ENCODE measurements at places on chromosomes 3 and 15.

- no peak for DNase-seq
Measured at GRCh38 chr15:95019907-95020306, 788.5 kb downstream of the MCTP2 start.

DNA sequence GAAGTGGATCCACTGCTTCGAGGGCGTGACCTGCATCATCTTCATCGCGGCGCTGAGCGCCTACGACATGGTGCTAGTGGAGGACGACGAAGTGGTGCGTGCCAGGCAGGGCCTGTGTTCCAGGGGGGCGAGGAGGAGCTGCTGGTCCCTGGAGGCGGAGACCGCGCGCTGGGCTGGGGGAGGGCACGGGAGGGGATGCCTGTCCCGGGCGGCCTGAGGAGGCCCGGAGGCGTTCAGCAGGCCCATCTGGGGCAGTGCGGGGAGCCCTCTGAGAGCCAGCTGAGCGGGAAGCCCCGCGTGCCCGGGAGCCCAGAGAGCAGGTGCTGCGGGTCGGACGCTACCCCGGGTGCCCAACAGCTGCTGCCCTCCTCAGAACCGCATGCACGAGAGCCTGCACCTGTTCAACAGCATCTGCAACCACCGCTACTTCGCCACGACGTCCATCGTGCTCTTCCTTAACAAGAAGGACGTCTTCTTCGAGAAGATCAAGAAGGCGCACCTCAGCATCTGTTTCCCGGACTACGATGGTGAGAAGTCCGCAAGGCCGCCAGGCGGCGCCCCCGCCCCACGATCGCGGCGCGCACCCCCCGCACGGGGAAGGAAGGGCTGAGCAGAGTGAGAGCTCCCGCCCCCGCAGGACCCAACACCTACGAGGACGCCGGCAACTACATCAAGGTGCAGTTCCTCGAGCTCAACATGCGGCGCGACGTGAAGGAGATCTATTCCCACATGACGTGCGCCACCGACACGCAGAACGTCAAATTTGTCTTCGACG, 2.9 kb downstream of the GNAT1 start:
- peak; percentile 92 for DNase-seq

GRCh38 chr3:6771171-6771570, 89.7 kb upstream of the GRM7 start:
- no peak for DNase-seq

DNA sequence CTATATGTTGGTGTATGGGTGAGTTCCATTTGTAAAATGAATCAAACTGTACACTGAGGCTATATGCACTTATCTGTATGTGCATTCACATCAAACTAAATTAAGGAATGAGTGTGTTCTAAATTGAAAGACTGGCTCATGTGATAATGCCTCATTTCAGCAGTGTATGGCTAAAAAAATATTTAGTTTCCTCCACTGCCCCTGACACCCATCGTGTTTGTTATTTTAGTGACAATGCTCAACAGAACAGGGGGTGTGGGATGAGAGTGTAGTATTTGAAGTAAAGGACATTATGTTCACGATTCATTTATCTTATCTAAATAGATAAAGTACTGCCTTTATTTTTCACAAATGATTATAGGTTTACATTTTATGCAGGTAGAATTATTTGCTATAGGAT, 301.1 kb upstream of the ARPP21 start:
- no peak for DNase-seq

GRCh38 chr3:31008994-31009393, 114.5 kb upstream of the GADL1 start:
- DNase-seq, result no peak

- DNase-seq, result no peak
Measured at GRCh38 chr3:120263792-120264191, 21.2 kb downstream of the GPR156 start.

DNA sequence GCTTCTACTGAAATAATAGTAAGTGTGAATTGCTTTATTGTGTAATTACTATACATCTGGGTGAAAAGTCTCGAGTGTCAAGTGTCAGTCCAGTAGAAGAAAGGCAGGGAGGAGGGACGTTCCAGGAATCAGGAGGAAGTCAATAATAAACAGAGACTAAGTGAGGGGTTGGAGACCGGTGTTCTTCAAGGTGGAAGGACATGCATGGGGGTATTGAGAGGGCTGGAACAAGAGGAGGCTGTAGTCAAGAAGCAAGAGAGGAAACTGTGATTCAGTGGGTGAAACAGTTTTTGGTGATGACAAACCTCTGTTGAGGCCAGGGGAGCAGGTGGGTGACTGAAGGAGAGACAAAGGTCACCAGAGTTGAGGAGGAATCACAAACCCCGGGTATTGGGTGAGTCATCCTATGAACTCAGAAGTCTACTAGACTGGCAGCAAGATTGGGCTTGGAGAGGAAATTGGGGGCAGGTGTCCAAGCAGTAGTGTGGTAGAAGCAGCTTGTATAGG, 11.6 kb upstream of the SCAMP5 start:
- DNase-seq, result peak; percentile 68

- no peak for DNase-seq
Measured at GRCh38 chr15:96514607-96515285, 184.2 kb downstream of the NR2F2 start.

DNA sequence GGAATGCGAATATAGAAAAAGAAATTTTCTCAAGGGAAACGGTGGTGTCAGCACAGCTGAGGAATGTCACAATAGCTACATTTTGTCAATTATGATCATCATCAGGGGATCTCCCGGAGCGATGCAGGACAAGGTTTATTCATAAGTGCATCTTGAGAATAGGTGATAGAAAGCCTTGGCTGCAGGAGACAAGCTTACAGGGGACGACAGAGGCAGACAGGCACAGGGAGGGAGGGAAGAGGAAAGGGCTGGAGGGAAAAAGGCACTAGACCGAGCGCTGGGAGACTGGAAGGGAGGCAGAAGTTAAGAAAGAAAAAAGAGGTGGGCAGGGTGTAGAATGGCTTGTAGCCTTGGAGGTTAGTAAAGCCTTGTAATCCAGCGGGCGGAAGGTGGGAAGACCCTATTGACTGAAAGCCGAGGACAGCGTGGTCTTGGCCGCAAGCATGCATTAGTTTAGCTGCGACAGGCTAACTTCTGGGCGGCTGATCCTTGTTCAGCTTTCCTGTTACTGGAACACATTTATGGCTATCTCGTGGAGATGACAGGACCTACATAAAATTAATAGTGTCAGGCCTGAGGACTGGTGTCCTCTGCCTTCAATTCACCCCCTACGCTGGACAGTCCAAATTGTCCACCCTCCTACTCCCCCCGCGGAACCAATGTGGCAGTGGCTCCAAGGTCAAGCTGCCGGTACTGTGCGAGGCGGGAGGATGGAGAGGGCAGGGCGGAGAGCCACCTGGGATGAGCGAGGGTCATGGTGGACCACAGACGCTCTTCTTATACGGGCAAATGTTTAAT, 1.4 kb upstream of the NECTIN3 start:
- DNase-seq, result peak; percentile 61

GRCh38 chr3:30886888-30887287, 7.6 kb downstream of the GADL1 start:
- no peak for DNase-seq

- no peak for DNase-seq
Measured at GRCh38 chr3:150975086-150975991, 2.8 kb upstream of the CLRN1 start.

DNA sequence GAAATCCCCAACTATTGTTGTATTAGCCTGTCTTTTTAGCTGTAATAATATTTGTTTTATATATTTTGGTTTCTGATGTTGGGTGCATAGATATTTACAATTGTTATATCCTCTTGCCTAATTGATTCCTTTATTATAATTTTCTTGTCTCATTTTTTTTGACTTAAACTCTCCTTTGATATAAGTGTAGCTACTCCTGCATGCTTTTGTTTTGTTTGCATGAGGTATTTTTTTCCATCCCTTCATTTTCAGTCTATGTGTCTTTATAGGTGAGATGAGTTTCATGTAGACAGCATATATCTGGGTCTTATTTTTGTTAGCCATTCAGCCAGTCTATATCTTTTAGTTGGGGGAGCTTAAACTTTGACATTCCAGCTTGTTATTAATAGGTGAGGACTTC, 37.4 kb downstream of the FAIM start:
- no peak for DNase-seq

DNA sequence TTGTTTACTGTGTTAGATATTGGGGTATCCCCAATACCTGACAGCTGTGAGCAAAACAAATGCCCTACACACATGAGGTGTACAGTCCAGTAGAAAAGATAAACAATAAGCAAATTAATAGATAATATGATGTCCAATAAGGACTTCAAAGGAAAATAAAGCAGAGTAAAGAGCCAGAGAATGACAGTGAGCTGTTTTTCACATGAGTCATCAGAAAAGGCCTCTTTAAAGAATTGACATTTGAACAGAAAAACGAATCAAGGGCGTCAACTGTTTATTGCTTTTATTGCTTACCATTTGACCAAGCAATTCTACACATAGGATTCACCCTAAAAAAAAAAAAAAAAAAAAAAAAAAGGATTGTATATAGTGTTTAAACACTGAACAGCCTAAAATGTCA, 96.6 kb upstream of the FLNB start:
- no peak for DNase-seq

DNA sequence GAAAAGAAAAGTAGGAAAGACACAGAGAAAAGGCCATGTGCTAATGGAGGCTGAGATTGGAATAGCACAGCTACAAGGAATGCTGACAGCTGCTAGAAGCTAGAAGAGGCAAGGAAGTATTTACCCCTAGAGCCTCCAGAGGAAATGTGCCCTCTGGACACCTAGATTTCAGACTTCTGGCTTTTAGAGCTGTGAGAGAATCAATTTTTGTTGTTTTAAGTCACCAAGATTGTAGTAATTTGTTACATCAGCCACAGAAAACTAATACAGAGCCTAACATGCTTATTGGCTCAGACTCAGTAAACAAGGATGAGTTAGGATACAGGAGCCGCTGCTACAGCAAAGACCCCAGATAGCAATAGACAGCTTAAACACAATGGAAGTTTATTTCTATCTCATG, 33.1 kb upstream of the GLCE start:
- no peak for DNase-seq

- no peak for DNase-seq
Measured at GRCh38 chr15:67168694-67169093, 85.8 kb downstream of the AAGAB start.

- no peak for DNase-seq
Measured at GRCh38 chr3:119899192-119899511, 117.3 kb downstream of the NR1I2 start.

DNA sequence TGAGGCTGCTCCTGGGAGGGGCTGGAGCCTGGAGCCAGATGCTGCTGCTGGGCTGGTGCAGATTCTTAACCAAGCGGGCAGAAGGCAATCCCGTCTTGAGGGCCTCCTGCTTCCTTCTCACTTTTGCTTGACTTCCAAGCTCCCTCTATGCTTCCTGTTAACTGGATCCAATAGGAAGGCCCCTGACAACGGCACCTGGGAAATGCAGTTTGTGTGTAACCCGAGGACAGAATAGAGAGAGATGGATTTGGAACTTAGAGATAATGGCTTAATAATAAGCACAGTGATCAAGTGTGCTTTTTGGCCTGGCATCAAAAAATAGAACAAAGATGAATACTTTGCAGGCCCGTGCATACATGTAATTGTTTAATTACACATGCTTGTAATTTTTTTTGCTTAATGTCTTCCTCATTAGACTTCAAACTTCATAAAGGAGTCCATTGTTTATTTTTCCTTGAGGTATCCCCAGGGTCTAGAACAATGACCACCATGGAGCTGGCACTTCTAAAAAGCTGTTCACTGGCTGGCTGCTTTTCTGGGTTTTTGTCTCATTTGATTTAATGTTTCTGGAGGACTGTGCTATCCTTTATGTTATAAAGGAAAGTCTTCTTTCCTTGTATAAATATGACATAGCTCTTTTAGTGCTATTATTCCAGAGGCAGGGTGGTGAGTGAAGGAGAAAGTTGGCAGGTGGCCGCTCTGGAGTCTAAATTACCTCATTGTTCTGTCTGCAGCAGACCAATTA, 63.3 kb upstream of the MITF start:
- no peak for DNase-seq

DNA sequence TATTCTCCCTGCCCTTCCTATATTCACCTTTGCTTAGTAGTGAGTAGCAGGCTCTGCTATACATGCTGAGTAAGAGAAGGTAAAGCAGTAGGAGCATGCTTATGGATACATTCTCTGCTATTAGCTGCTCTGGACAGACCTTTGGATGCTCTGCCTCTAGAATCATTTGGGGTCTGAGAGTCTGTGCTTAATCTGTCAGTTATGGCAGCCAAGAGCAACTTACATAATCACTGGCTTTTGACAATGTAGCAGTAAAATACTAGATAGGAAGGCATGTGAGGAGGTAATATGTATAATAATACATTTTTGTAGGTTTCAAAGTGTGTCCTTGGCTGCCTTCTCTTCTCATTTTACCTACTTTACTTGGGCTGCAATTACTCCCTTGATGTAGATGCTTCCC, 277.7 kb downstream of the GAP43 start:
- no peak for DNase-seq

DNA sequence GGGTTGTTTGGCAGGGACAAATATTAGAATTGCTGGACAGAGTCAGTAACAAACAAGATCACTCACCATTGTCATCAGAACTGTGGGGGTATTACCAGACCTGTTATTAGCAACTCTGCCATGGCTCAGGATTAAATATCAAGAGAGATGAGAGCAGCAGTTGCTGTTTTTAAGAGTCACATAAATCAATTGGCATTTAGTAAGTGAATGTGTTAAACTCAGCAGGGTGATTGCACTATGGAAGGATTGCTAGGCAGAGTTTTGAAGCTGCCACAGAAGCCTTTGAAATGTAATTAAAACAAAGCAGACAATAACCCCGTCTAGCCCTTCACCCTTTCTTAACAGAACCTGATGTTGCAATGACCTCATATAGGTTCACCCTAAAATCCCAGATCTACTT, 238.8 kb downstream of the GAP43 start:
- no peak for DNase-seq

- no peak for DNase-seq
Measured at GRCh38 chr3:148773805-148774204, 53.8 kb upstream of the CPB1 start.

GRCh38 chr15:45105586-45105985, 8.4 kb downstream of the DUOX2 start:
- no peak for DNase-seq

DNA sequence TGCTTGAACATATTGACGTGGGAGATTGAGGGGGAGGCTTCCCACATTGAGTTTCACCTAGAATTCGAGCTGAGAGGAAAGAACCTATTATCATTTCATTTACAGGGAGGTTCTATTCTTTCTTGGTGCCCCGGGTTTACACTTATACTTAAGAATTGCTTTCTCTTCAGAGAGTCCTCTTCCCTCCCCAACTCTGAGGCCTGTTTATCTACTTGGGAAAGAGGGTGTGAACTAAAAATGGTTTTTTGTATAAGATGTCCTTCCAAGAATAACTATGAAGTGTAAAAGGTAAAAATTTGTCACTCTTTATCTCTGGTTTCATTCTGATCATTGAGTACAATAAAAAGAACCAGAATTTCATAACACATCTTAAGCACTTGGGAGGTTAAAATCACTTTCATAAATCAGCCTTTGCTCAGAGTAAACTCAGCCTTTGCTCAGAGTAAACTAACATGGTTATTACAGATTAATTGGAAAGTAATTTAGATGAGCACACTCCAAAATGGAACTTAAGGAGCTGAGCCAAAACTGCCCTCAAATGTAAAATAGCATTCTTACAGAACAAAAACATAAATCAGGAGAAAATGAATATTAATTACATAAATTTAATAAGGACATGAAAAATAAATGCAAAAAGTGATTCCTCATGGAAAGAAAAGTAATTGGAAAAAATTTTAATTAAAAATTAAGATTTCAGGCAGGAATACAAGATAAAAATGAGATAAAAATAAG, 75.2 kb downstream of the GADL1 start:
- no peak for DNase-seq

- no peak for DNase-seq
Measured at GRCh38 chr3:177474652-177475355, 277.5 kb upstream of the TBL1XR1 start.

GRCh38 chr3:52046186-52046901, 10.0 kb downstream of the DUSP7 start:
- no peak for DNase-seq
